Type B pancreatic cell (in vitro differentiated cells): ENCODE measurements at places on chromosomes 7 and 10. TPM values are rescaled to one million over a fixed set of nuclear protein-coding genes. Genes with fewer than 3 reads are reported as not detected.

DNA sequence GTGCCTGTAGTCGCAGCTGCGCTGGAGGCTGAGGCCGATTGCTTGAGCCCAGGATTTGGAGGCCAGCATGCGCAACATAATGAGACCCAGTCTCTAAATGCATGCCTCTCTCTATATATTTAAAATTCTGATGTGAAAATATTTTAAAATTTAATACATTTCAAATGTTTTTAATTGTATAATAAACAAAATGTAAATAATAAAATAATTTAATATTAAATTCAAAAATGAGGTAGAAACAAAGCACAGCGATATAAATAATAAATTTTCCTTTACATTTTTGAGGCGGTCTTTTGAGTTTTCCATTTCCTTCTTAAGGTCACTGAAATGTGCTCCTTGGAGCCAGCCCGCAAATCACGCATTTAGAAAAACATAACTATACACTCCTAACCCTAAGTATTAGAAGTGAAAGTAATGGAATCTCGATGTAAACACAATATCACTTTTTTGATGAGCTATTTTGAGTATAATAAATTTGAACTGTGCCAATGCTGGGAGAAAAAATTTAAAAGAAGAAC lies 523 bp upstream of the CDK1 start:
- H3K27me3 ChIP-seq, result peaks cover 3% of the 10 kb centered on the region
- peak overlapping the region; percentile 95 for H3K27ac ChIP-seq
- no peak for DNase-seq
- peaks cover 8% of the 10 kb centered on the region for H3K36me3 ChIP-seq
- peaks cover 22% of the 10 kb centered on the region for H3K4me1 ChIP-seq

DNA sequence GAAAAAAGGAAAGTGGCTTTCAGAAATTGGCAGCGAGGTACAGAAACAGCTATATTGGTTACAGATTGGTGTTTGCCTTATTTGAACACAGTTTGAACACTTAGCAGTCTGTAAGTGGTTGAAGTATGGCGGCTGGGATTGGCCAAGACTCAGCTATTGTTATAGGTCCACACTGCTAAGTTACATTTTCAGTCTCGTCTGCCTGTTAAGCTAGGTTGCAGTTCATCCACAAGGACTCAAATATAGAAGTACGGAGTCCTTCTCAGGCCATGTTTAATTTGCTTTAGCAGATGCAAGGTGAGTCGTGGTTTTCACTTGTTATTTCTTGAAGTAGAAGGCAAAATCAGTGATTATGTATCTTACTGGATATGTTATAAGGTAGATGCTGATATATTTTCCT lies 73.1 kb downstream of the STK31 start:
- no peak for DNase-seq
- no peaks in the 10 kb centered on the region for H3K27me3 ChIP-seq
- H3K4me1 ChIP-seq, result no peaks in the 10 kb centered on the region
- no peaks in the 10 kb centered on the region for H3K36me3 ChIP-seq
- H3K4me3 ChIP-seq, result no peak overlapping the region

DNA sequence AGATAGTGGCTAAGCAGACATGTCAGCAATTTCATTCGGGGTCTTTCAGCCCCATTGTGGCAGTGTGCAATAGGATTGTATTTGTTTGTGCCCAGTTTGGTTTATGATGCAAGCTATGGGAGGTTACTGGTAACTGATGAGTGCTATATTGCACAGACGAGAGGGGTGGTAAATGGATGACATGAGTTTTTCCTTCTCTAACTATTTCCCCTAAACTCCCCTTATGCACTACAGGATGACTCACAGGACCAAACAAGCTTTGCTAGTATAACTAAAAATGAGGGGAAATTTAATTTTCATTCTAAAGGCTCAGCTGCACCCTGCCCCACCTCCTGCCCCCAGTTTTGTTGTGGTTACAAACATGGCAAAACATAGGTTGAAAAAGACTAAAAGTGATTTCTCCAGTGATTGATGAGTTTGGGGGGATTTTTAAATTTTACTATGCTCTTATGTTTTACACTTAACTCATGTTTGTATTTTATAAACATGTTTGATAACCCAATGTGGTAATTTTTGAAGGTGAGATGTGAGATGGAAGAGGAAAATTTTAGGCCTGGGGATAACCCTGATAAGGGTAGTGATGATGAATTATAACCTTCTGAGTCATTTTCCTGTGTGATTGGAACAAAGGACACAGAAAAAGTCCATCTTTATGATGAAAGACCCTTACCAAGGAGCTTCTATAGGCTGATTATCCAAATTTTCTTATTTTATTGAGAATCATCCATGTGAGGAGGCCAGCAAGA lies 60.8 kb upstream of the NAMPT start:
- no peak overlapping the region for H3K27ac ChIP-seq
- H3K4me3 ChIP-seq, result no peak overlapping the region
- DNase-seq, result no peak
- H3K36me3 ChIP-seq, result no peaks in the 10 kb centered on the region
- H3K27me3 ChIP-seq, result no peaks in the 10 kb centered on the region
- H3K4me1 ChIP-seq, result no peaks in the 10 kb centered on the region

GRCh38 chr7:143980746-143981510 lies 19.2 kb upstream of the OR6B1 start:
- H3K36me3 ChIP-seq, result no peaks in the 10 kb centered on the region
- no peak for DNase-seq
- no peaks in the 10 kb centered on the region for H3K4me1 ChIP-seq
- H3K27ac ChIP-seq, result no peak overlapping the region
- H3K4me3 ChIP-seq, result no peak overlapping the region

DNA sequence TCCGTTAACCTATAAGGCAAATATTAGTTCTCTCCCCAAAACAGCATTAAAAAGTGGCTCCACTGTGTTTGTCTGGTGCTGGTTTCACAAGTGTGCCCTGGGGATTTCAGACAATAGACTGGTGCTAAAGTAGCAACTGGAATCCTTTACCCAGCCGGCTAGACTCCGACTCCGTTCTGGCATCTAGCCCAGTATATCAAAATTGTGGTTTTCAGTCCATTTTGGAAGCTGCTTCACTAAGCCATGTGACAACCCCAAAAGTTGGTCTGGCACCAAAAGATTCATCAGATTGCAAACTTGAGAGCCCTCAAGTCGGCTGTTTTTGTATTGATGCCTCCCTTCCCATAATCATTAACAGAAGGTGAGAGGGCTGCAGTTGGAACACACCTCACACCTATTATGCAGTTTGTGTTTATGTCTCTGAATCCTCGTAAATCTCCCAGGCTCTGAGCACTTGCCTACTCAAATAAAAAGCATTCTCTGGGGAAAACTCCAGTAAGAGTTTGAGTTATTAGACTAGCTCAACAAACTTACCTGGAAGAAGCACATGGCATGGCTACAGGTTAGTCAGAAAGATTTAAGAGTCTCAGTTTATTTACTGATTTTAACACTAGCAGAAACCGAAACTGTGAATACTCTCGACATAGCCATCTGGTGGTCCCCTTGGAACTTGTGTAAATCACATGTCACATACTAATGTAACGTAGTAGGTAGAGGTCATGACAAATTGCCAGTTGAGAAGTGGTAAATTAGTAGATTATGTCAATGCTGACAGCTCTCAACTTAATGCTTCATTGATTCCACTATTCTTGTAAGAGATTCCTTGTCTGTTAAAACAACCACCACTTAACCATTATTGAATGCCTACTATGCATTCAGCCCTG lies 14.8 kb upstream of the WNT16 start:
- H3K27ac ChIP-seq, result no peak overlapping the region
- no peaks in the 10 kb centered on the region for H3K36me3 ChIP-seq
- peaks cover 10% of the 10 kb centered on the region for H3K27me3 ChIP-seq
- no peak for DNase-seq
- H3K4me3 ChIP-seq, result peak overlapping the region; percentile 47

GRCh38 chr7:132203021-132203420 lies 373.2 kb downstream of the PLXNA4 start:
- no peak overlapping the region for H3K4me3 ChIP-seq
- no peaks in the 10 kb centered on the region for H3K36me3 ChIP-seq
- peaks cover 14% of the 10 kb centered on the region for H3K4me1 ChIP-seq
- peak overlapping the region; percentile 5 for H3K27ac ChIP-seq
- peaks cover 6% of the 10 kb centered on the region for H3K27me3 ChIP-seq
- no peak for DNase-seq

- H3K27me3 ChIP-seq, result no peaks in the 10 kb centered on the region
- H3K36me3 ChIP-seq, result peaks cover 13% of the 10 kb centered on the region
- DNase-seq, result no peak
- peaks cover under 1% of the 10 kb centered on the region for H3K4me1 ChIP-seq
- H3K27ac ChIP-seq, result no peak overlapping the region
Measured at GRCh38 chr7:156634117-156634516, 6.5 kb upstream of the RNF32 start.

- no peaks in the 10 kb centered on the region for H3K36me3 ChIP-seq
- no peaks in the 10 kb centered on the region for H3K27me3 ChIP-seq
- H3K4me3 ChIP-seq, result no peak overlapping the region
- H3K27ac ChIP-seq, result no peak overlapping the region
Measured at GRCh38 chr7:106570948-106571418, 90.0 kb downstream of the CCDC71L start.

EGR2 gene
- total RNA-seq, result 17.6 and 26.7 TPM in 2 replicates

ZNF425 gene
- total RNA-seq, result 4.5 and 7.0 TPM in 2 replicates

SFXN2 gene
- total RNA-seq, result 27.8 and 35.8 TPM in 2 replicates

CYP2W1 gene
- total RNA-seq, result 13.6 and 15.3 TPM in 2 replicates

AOC1 gene
- 21.4 and 26.2 TPM in 2 replicates for total RNA-seq

SLC29A4 gene
- 76.1 and 79.6 TPM in 2 replicates for total RNA-seq

MBL2 gene
- not detected in 2 replicates for total RNA-seq
